GM20000 (cell line): ENCODE measurements at places on chromosomes 3 and 15.

GRCh38 chr3:170475092-170475685, 56.5 kb downstream of the CLDN11 start:
- no peak for DNase-seq

DNA sequence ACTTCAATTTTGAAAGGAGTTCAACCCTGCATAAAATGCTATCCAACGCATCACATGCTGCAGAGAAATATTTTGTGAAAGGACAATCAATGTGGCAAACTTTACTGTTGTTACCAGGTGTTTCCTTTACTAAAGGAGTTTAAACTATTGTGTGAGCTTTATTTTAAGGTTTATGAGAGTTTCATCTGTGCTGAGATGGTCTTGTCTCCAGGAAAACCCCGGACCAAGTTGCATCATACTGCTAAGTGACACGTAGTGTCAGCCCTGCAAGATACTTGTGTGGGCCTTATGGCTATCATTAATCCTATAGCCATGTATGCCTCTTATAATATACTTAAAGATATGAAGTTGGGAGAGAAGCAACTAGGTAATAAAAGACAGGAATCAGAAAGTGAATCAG, 94.5 kb upstream of the EPHA6 start:
- DNase-seq = no peak

DNA sequence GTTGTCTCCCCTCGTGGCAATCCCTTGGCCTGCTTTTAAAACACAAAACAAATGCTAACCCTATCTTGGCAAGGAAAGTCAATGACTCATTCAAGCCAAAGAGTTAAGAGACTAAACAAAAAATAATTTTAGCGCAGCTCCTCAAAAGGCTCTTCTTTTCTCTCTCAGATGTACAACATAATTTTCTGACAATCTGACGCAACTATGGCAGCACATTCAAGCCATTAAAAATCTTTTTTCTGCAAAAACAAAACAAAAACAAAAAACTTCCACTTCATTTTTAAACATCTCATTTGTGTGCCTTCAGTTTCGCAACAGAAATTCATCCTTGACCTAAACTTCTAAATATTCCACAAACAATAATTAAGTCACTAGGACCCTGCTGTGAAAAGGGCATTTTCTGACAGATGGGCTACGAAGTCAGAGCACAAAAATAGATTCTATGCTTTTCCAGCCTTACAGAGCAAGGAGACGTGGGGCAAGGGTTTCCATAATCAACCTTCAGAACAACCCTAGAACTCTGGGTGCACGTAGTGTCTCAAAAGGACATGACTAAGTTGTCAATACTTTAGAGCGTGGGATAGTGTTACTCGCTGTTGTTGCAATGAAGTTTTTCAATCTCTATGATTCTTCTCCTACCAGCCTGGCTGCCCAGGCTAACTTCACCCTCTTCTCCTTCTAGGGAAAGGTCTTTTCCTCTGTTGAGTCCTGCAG, 84.3 kb downstream of the MB21D2 start:
- no peak for DNase-seq

GRCh38 chr15:85779249-85779648, 15.5 kb downstream of the KLHL25 start:
- DNase-seq = no peak

- peak; percentile 82 for DNase-seq
These were observed 33.5 kb upstream of the PTPN23 start for GRCh38 chr3:47347217-47347801.

- DNase-seq = no peak
These were observed 234.7 kb downstream of the CDIN1 start for GRCh38 chr15:36814105-36814504.

DNA sequence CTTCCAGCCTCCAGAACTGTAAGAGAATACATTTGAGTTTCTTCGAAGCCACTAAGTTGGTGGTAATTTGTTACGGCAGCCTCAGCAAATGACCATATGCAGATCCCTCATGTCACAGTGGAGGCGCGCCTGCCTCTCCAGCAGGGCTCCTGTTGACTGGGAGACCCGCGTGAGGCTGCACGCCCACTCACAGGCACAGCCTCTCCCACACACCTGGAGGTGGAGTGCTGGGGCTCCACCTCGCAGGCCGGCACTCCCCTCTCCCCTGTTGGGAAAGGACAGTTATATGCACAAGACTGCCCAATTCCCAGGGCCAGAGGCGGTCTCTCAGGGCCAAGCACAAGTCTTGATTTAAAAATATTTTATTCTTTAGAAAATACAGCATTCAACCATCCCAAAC, 2.8 kb upstream of the TLR9 start:
- no peak for DNase-seq

GRCh38 chr3:5188419-5189221, 1.1 kb downstream of the EDEM1 start:
- peak; percentile 51 for DNase-seq

- no peak for DNase-seq
These were observed 45.2 kb upstream of the POLG start for GRCh38 chr15:89379818-89380217.

- no peak for DNase-seq
These were observed 2.7 kb downstream of the VGLL3 start for GRCh38 chr3:86988235-86988634.

DNA sequence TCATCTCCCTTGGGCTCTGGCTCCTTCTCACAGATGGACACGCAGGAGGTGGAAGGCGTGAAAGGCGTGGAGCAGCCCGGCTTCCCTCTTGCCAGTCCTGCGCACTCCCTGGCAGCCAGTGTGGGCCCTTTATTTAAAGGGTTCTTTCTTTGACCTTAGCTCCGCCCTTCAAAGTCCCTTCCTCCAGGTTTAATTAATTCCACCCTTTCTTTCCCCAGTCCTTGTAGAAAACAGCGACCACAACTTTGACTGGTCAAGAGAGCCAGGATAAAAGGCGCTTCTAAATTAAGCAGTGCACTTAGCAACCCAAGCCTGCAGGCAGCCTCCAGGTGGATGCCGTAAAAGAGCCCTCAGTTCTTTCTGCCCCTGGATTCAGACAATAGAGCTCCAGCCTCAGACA, at the start of gene HDC:
Gene HDC (minus strand): TSS at position 107 of the 400 bp plus-strand sequence. CDS start 103 bp downstream, at position 4.
- no peak for DNase-seq
